ENCODE measurements at places on chromosomes 2 and 18.

DNA sequence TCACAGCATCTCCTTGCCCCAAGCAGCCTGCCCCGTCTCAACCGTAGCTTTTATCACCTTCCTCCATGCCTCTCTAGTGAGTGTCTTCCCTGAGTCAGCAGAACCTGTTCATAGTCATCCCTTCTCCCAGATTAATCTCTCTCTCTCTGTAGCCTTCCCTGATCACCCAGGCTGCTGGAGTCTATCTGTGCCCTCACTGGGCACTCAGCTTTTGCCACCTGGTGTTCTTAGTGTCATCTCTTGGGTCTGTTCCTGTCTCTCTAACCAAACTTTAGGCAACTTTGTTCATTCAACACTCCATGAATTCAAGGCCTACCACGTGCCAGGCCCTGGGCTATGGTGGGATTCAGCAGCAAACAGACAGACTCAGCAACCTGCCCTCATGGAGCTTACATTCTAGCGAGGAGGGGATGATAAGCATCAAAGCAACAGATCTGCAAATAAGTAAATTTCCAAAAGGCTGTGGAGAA is 159.1 kb downstream of the SMAD7 start:
- peaks cover 18% of the 10 kb centered on the region for H3K4me1 ChIP-seq
- H3K4me3 ChIP-seq, result no peak overlapping the region
- H3K36me3 ChIP-seq, result no peaks in the 10 kb centered on the region
- peak overlapping the region; percentile 25 for H3K27ac ChIP-seq

GRCh38 chr18:72672364-72673184 is 128.4 kb upstream of the CBLN2 start:
- H3K27me3 ChIP-seq, result no peaks in the 10 kb centered on the region
- no peak overlapping the region for H3K27ac ChIP-seq
- no peak for DNase-seq
- no peak overlapping the region for H3K4me3 ChIP-seq
- no peaks in the 10 kb centered on the region for H3K36me3 ChIP-seq

DNA sequence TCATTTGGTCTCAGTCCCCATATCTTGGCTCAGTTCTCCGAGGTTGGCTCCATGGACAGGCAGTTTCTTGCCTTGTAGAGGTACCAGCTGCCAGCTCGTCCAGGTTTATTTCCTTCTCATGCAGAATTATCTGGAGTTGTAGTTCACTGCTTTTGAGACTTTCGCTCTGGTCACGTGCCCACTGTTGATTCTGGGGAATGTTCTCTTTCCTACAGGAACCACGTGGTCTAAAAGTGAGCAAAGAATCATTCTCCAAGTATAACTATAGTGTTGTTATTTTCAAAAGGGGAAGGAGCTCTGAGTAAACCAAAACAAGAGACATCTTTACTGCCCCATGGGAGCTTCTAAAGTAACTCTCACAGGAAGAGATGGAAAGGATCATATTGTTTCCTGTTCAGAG is 41.2 kb upstream of the RAB27B start:
- no peaks in the 10 kb centered on the region for H3K4me1 ChIP-seq
- H3K27ac ChIP-seq, result no peak overlapping the region
- no peak overlapping the region for H3K4me3 ChIP-seq

DNA sequence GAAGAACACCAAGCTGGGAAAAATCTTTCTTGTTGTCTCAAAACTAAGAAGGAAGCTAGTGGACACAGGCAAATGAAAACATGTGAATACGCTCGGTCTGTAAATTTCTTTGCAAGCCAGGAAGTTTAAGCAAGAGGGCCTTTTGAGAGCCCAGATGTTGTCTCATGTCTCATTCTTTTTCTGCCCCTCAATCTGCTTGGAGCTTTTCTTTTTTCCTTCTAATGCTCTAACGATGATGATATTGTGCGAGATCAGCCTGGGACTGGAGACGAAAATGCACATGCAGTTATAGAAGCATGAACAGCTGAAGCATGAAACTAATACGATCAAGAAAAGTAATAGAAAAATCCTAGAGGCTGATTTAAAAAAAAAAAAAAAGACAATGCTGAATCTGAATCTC is 138.6 kb upstream of the CHAC2 start:
- H3K4me1 ChIP-seq, result peaks cover 11% of the 10 kb centered on the region
- H3K4me3 ChIP-seq, result no peak overlapping the region
- H3K27ac ChIP-seq, result no peak overlapping the region
- H3K27me3 ChIP-seq, result no peaks in the 10 kb centered on the region
- H3K36me3 ChIP-seq, result no peaks in the 10 kb centered on the region

- DNase-seq, result no peak
- H3K27ac ChIP-seq, result no peak overlapping the region
- no peaks in the 10 kb centered on the region for H3K36me3 ChIP-seq
- no peaks in the 10 kb centered on the region for H3K4me1 ChIP-seq
Observed at GRCh38 chr18:37661478-37661877, 95.9 kb upstream of the CELF4 start.

GRCh38 chr18:26335571-26336487 is 109.6 kb downstream of the TAF4B start:
- no peaks in the 10 kb centered on the region for H3K27me3 ChIP-seq
- H3K36me3 ChIP-seq, result peaks cover 2% of the 10 kb centered on the region
- H3K4me1 ChIP-seq, result peaks cover 2% of the 10 kb centered on the region
- DNase-seq, result no peak
- peak overlapping the region; percentile 14 for H3K27ac ChIP-seq
- no peak overlapping the region for H3K4me3 ChIP-seq

DNA sequence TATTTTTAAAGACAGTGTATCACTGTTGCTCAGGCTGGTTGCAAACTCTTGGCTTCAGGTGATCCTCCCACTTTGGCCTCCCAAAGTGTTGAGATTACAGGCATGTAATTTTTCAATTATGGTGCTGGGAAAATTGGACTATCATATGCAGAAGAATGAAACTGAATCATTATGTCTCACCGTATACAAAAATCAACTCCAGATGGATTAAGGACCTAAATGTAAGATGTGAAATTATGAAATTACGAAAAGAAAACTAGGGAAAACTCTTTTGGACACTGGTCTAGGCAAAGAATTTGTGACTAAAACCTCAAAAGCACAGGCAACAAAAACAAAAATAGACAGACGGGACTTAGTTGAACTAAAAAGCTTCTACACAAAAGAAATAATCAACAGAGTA is 31.2 kb downstream of the MAP3K2 start:
- DNase-seq, result no peak
- H3K36me3 ChIP-seq, result no peaks in the 10 kb centered on the region
- peak overlapping the region; percentile 62 for H3K27ac ChIP-seq
- H3K27me3 ChIP-seq, result no peaks in the 10 kb centered on the region

DNA sequence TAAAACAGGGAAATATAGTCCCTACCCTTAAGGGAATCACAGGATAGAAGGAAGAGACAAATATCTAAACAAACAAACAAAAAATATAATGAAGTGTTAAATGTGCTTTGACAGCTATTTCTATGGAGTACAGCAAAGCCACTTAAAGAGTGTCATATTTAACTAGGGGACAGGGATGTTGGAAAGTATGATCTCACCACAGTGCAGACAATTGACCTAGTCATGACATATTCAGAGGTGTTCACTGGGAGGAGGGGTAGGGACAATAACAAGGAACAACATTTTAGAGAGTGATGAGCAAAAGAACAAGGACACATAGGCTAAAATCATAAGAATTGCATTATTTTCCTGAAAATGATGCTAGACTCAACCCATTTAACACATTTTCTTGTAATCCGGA is 107.5 kb downstream of the TMEM163 start:
- H3K27ac ChIP-seq, result no peak overlapping the region
- H3K4me3 ChIP-seq, result no peak overlapping the region
- H3K4me1 ChIP-seq, result peaks cover 3% of the 10 kb centered on the region
- H3K27me3 ChIP-seq, result peaks cover 3% of the 10 kb centered on the region

- no peak overlapping the region for H3K27ac ChIP-seq
- no peak overlapping the region for H3K4me3 ChIP-seq
Observed at GRCh38 chr2:73701968-73702665, 35.0 kb downstream of the TPRKB start.

DNA sequence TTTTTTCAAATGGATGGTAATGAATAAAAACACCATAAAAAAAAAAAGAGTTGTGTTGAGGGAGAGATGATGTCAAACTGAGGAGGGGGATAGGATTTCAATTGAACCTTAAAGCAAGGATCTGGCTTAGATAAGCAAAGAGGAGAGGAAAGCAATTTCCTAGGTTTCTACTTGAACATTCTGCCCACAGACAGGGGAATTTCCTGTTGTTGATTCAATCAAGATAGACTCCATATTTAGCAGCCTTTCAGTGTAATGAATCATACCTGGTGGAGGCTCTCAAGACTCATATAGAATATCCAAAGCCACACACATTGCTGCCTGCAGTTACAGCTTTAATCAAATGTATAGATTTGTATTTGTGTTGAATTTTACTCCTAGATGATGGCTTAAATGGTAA is 294.4 kb upstream of the PIK3C3 start:
- H3K4me3 ChIP-seq, result no peak overlapping the region
- no peak for DNase-seq
- no peaks in the 10 kb centered on the region for H3K36me3 ChIP-seq
- H3K27ac ChIP-seq, result no peak overlapping the region
- H3K27me3 ChIP-seq, result no peaks in the 10 kb centered on the region

GRCh38 chr2:85990084-85990483 is 101.3 kb upstream of the ST3GAL5 start:
- H3K36me3 ChIP-seq, result no peaks in the 10 kb centered on the region
- peaks cover 12% of the 10 kb centered on the region for H3K4me1 ChIP-seq
- no peak overlapping the region for H3K4me3 ChIP-seq
- no peaks in the 10 kb centered on the region for H3K27me3 ChIP-seq

GRCh38 chr2:11371092-11371937 is 26.9 kb upstream of the ROCK2 start:
- H3K27me3 ChIP-seq, result peaks cover 36% of the 10 kb centered on the region
- peak overlapping the region; percentile 51 for H3K27ac ChIP-seq
- no peak for DNase-seq
- peaks cover 4% of the 10 kb centered on the region for H3K36me3 ChIP-seq

GRCh38 chr2:46379213-46380037 is 82.2 kb downstream of the EPAS1 start:
- no peak overlapping the region for H3K4me3 ChIP-seq
- H3K27ac ChIP-seq, result no peak overlapping the region
- peaks cover 2% of the 10 kb centered on the region for H3K4me1 ChIP-seq
- no peaks in the 10 kb centered on the region for H3K36me3 ChIP-seq
- DNase-seq, result no peak
- H3K27me3 ChIP-seq, result no peaks in the 10 kb centered on the region

DNA sequence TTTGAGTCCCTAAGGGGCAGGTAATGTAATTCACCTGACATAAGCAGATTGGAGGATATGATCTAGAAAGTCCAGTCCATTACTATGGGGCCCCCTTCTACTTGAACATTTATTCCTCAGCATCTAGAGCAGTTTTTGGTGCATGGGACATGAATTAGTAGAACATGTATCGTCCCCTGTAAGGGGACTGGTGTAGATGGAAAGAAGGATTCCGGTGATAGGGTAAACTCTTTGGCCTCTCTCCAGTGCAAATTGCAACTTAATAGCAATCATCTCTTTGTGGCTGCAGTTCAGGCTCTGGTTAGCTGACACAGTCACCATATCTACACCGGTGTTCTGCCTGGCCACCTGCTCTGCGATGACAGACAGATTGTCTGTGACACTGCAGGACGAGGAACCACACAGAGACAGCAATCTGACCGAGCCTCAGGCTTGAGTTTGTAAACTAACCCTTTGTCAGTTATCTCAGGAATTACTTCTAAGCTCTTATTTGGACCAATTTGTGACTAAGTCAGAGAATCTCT is 6.4 kb upstream of the SLC8A1 start:
- no peaks in the 10 kb centered on the region for H3K36me3 ChIP-seq
- no peak overlapping the region for H3K4me3 ChIP-seq
- H3K27ac ChIP-seq, result no peak overlapping the region

- H3K27ac ChIP-seq, result no peak overlapping the region
- no peaks in the 10 kb centered on the region for H3K27me3 ChIP-seq
- H3K4me3 ChIP-seq, result no peak overlapping the region
- H3K36me3 ChIP-seq, result no peaks in the 10 kb centered on the region
Observed at GRCh38 chr2:80255918-80256781, 48.4 kb downstream of the LRRTM1 start.

GRCh38 chr2:65856928-65857327 is 424.5 kb upstream of the SPRED2 start:
- DNase-seq, result no peak
- H3K36me3 ChIP-seq, result no peaks in the 10 kb centered on the region
- no peaks in the 10 kb centered on the region for H3K27me3 ChIP-seq
- H3K27ac ChIP-seq, result no peak overlapping the region

GRCh38 chr18:3156325-3156640 is 63.5 kb downstream of the MYOM1 start:
- no peak for DNase-seq
- H3K4me1 ChIP-seq, result peaks cover 3% of the 10 kb centered on the region
- H3K27me3 ChIP-seq, result no peaks in the 10 kb centered on the region
- no peak overlapping the region for H3K27ac ChIP-seq

GRCh38 chr2:28465148-28465885 is 30.5 kb upstream of the PLB1 start:
- H3K27ac ChIP-seq, result peak overlapping the region; percentile 45
- H3K36me3 ChIP-seq, result peaks cover 3% of the 10 kb centered on the region
- peak overlapping the region; percentile 55 for H3K4me3 ChIP-seq
- peaks cover 17% of the 10 kb centered on the region for H3K4me1 ChIP-seq
- H3K27me3 ChIP-seq, result no peaks in the 10 kb centered on the region

GRCh38 chr2:95073856-95074662 is 47.5 kb downstream of the MRPS5 start:
- no peaks in the 10 kb centered on the region for H3K27me3 ChIP-seq
- H3K36me3 ChIP-seq, result no peaks in the 10 kb centered on the region
- H3K27ac ChIP-seq, result peak overlapping the region; percentile 94
- peaks cover 49% of the 10 kb centered on the region for H3K4me1 ChIP-seq

GRCh38 chr2:13106302-13106701 is 389.6 kb downstream of the TRIB2 start:
- H3K27me3 ChIP-seq, result peaks cover 28% of the 10 kb centered on the region
- no peak overlapping the region for H3K4me3 ChIP-seq
- no peak overlapping the region for H3K27ac ChIP-seq
- no peaks in the 10 kb centered on the region for H3K4me1 ChIP-seq
- no peaks in the 10 kb centered on the region for H3K36me3 ChIP-seq

- peaks cover 4% of the 10 kb centered on the region for H3K4me1 ChIP-seq
- DNase-seq, result no peak
- H3K36me3 ChIP-seq, result peaks cover 2% of the 10 kb centered on the region
- peaks cover 9% of the 10 kb centered on the region for H3K27me3 ChIP-seq
Observed at GRCh38 chr2:30677861-30678385, 129.3 kb downstream of the CAPN13 start.

Data from T-helper 17 cell (primary cell).